ENCODE measurements at places on chromosomes 1 and 21.

GRCh38 chr1:35085421-35085820 is 6.2 kb downstream of the ZMYM1 start:
- DNase-seq: no peak

GRCh38 chr1:43235451-43236121 is 34.2 kb upstream of the TMEM125 start:
- DNase-seq: no peak

DNA sequence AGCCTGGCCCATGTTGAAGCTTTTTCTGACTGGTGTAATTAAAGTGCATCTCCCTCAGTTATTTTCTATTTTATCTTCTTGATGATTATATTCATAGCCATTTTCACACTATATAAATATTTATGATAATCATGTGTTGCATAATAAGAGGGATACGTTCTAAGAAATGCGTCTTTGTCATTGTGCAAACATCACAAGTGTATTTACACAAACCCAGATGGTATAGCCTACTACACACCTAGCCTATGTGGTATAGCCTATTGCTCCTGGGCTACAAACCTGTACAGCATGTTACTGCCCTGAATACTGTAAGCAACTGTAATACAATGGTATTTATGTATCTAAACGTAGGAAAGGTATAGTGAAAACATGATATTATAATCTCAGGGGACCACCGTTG is 88.1 kb downstream of the BACH1 start:
- no peak for DNase-seq

DNA sequence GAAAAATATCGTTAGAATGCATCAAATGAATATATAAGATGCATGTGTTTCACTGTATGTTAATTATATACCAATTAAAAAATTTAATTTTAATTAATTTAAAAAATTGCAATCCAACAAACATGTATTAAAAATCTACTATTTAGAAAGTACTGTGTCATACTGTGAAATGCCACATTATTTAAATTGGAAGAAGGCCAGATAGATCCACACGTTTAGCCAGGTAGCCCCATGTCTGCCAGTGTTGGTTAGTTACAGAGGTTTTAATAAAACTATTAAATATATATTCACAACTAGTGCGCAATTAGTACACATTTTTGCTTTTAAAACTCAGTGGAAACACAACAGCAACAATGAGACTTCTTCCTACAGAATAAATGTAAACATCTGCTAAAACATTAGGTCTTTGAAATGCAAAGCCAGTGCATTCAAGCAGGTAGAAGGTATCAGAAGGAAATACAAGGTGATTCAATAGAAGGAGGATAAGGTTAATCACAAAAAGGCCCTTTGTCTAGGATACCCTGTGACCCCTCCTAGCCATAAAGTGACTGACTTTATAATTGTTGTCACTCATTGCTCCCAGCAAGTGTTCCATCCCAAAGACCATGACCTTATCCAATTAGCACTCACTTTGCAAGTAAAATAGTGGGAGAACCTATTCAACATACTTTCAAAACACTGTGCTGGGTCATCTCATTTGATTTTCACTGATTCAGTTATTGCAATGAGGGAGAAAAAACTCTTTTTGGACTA is 211.5 kb downstream of the TTLL7 start:
- no peak for DNase-seq

- no peak for DNase-seq
These were observed 983.4 kb upstream of the PRMT6 start for GRCh38 chr1:106072909-106073600.

Measured in stimulated activated CD4-positive, alpha-beta T cell treated with anti-CD3 and anti-CD28 coated beads, Interleukin-1b, Interleukin-23, amount 100 ng/mL, for 1 hour (primary cell).